ENCODE measurements at places on chromosomes 6 and 20.

DNA sequence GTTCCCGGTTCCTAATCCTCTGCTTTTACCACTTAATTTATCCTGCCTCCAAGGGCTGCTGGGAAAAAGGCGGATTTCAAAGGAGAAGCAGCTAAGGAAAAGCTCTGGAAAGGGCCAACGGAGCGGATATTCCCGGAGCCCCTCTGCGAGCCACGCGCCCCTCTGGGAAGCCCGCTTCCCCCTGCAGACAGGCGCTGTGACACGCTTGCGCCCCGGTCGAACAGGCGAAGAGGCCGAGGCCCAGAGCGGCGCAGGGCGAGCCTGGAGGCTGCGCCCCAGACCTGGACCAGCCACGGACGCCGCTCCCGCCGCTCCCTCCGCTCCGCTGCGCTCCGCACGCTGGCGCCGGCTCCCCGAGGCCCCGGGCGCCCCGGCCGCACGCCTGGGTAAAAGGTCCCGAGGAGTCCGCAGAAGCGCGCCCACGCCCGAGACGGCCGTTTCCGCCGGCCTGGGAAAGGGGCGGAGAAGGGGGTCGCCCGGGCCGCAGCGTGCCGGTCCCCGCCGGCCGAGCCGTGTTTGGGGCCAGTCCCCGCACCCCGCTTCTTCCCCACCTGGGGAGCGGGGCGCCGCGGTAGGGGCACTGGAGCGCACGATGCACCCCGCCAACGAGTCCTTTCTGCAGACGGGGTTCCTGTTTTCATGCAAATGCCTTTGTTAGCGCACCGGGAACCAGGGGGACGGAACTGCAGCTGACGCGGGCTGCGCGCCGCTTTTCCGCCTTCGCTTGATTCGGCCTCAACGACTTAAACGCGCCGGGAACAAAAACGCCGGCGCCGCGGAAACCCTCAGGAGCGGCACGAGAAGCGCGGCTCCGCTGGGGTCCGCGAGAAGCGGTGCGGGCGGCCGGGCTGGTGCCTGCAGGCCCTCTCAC lies 91.9 kb upstream of the SIRPA start:
- peak; percentile 77 for DNase-seq

DNA sequence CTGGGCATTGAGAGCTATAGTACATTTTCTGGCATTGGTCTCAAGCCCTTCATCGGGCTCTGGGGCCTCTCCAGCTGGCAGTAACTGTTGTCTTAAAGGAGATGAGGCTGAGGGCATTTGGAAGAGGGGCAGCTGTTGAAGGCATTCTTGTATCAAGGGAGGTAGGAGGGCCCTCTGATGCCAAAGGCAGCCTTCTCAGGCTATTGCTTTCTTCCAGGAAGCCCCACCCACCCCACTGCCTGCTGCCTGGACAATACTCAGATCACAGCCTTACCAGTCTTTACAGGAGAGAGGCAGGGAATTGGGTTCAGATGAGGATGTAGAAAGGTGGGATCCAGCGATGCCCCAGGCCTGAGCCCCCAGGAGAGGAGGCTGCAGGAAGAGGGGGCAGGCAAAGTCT lies 46.0 kb downstream of the CPXM1 start:
- no peak for DNase-seq

DNA sequence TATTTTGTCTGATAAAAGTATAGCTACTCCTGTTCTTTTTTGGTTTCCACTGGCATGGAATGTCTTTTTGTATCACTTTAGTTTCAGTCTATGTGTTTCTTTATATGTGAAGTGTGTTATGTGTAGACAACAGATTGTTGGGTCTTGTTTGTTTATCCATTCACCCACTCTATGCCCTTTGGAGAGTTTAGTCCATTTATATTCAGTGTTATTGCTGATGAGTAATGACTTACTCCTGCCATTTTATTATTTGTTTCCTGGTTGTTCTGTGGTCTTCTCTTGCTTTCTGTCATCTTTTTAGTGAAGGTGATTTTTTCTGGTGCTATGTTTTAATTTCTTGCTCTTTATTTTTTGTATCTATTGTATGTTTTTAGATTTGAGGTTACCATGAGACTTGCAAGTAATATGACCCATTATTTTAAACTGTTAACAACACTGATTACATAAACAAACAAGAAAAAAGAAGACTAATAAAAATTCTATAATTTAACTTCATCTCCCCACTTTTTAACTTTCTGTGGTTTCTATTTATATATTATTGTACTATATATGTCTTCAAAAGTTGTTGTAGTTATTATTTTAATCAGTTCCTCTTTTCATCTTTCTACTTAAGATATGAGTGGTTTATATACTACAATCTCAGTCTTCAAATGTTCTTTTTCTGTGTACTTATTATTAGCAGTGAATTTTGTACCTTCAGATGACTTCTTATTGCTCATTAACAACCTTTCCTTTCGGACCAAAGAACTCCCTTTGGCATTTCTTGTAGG lies 323.4 kb downstream of the BTBD9 start:
- DNase-seq, result no peak

DNA sequence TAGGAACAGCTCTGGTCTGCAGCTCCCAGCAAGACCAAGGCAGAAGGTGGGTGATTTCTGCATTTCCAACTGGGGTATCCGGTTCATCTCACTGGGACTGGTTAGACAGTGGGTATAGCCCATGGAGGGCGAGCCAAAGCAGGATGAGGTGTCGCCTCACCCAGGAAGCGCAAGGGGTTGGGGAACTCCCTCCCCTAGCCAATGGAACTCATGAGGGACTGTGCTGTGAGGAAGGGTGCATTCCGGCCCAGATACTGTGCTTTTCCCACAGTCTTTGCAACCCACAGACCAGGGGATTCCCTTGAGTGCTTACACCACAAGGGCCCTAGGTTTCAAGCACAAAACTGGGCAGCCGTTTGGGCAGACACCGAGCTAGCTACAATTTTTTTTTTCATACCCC lies 21.8 kb downstream of the HDDC2 start:
- no peak for DNase-seq

- DNase-seq, result no peak
Measured at GRCh38 chr6:162416831-162417537, 310.6 kb downstream of the PRKN start.

- DNase-seq, result peak; percentile 75
Measured at GRCh38 chr20:33791959-33792597, 19.1 kb upstream of the CHMP4B start.
